ENCODE measurements at places on chromosomes 1 and 21.

DNA sequence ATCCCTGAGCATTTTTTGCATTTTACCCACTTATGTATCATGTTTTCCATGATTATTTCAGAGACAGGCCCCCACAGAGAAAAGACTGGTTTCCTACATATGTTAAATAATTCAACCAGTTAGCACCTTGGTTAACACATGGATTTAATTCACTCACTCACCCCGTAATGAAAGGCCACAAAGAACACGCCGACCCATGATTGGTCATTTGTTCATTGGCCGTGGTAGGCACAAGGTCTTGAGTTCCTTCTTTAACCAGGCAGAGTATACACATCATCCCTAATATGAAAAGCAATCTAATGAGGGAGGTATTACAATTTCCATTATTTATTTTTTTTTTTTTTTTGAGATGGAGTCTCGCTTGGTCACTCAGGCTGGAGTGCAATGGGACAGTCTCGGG is 50.6 kb downstream of the RPS6KA1 start:
- DNase-seq = no peak

DNA sequence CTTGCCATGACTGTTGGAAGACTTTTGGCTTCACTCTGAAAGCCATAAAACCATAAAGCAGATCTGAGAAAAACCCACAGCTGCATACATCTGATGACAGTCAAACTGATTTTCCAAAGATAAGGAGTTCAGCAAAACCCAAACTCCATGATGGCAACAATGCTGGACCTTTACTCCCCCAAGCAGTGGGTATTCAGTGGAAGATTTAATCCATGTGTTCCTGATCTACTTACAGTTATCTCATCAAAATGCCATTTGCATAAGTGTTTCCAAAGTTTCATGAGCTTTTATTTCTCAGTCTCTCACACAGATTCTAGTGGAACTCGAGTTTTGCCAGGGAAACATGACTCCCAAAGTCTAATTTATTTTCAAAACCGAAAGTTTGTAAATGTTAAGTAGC is 184.9 kb downstream of the ZC3H11B start:
- no peak for DNase-seq

DNA sequence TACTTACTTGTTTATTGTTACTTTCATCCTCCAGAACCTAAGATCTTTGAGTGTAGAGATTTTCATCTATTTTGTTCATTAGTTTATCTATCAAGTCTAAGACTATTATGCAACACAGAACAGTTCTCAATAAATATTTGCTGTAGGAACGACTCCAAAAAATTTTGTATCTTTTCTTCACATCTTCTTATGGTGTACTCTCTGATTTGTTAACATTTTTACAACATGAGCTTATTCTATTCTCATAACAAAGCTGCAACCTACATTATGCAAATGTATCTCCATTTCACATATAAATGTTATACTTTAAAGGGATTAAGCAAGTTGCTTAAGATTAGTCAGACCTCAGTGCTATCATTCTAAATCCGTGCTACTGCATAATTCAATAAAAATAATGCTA is 514.2 kb upstream of the ZP4 start:
- DNase-seq = no peak

DNA sequence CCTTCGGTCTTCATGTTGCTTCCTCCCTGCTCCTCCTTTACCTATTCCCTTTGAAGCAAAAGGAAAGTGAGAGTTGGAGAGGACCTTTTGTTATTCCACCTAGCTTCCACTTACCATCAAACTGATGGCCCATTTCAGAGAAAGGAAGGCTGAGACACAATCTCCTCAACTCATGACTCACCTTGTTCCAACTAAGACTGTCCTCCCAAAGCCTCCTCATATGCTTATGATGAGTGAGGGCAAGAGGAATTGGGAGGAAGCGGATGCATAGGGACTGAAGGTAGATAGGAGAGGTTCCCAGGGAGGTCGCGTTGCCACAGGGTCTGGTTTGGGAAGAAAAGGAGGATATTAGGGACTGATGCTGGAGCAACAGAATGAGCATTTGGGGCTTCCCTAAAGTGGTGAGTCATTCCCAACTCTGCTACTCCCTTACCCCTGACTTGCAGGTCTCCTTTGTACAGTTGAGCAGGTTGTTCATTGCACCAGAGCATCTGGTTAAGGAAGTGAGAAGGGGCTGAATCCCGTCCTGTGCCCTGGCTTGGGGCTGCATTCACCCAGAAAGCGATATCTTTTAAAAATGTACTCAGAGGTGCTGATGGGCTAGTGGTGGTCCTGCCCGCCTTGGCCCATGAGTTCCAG is 35.0 kb downstream of the LGR6 start:
- DNase-seq = no peak

- no peak for DNase-seq
These were observed 62.8 kb downstream of the MAGI3 start for GRCh38 chr1:113452921-113453770.

- DNase-seq = no peak
These were observed 82.3 kb upstream of the SYT6 start for GRCh38 chr1:114235960-114236359.

All from stimulated activated CD8-positive, alpha-beta memory T cell treated with anti-CD3 and anti-CD28 coated beads, Interleukin-15, amount 100 ng/mL, for 4 hours (primary cell).